Ammon's horn (tissue), 1 donor: ENCODE measurements at places on chromosomes 5 and 9.
A peak's percentile ranks its signal among the peaks of the same experiment; 100 is the strongest.

DNA sequence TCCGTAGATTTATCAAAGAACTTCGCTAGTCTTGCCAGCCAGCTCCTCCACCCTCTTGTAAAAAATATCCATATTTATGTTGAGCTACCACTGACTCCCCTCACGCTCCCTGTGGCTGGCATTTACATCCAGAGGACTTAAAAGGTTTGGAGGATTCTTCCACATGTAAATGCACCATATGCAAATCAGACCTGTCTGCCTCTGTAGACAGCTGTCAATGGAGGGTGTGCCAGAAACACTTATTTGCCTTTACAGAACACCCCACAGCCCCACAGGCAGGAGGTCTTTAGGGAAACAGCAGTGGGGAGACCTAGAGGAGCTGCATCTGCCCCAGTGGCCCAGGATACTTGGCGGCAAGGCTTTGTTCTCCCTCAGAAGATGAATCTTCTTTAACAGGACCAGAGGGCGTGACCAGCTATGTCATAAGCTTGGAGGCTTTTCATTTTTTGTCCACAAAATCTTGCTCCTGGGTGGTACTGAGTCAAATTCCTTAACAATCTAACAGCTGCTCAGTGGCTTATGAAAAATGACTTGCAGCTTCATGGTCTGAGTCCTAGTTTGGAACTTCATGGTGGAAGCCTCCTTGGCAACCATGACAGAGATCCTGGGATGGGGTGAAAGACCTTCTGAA is 535.8 kb downstream of the EBF1 start:
- no peak for DNase-seq

DNA sequence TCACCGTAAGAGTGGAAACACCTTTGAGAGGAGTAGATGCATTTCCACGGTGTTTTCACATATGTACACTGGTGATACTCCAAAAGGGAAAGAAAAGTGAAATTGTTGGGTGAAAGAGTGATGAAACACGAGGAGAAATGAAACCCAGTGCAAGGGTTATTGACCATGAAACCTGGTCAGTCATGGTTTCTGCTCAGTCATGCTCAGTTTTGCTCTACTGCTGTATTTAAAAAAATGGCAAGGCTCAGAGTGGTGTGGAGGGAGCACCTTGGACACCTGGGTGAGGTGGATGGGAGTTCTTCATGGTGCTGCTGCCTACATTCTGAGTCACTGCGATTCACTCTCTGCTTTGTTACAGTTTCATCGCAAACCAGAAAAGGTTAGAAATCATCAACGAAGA is 32.3 kb downstream of the NTRK2 start:
- DNase-seq = no peak

- DNase-seq = no peak
Observed at GRCh38 chr9:115668521-115668920, 485.1 kb upstream of the PAPPA start.

DNA sequence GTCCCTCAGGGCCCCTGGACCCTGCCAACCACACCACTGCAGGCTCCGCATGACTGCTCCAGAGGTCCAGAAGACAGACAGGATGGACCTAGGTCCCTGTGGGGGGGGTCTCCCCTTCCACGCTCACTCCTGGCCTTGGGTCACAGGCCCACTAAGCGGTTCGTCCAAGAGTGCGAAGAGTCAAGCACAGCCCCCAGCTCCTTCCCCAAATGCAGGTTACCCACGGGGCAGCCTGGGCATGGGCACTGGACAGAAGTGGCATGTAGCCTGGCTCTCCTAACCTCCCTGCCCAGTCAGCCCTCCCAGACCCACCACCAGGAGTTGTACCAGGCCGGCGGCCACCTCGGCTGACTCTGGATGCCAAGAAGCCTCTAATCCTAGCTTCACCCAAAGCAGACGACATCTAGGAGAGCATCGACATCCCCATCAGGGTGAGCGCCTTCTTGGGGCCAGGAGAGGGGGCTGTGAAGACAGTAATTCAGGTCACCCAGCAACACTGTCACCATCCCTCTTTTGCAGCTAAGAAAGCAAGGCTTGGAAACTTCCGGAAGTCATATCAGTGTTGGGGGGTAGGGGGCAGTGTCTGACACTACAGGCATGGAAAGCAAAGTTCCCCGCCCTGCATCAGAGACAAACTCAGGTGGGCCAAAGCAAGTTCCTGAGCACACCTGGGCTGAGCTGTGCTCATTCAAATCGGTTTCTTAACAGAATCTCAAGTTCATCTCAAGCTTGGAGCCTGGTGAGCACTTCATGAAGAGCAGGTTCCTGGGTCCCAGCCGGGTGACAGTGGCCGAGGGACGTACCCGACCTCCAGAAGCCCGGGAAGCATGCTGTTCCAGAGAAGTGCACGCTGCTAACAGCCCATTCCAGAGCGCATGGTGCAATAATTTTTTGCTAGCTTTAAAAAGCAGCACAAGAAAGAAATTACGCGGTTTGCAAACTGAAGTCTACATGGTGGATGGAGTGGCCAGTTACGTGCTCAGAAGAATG is 68.7 kb downstream of the SEMA4D start:
- no peak for DNase-seq

DNA sequence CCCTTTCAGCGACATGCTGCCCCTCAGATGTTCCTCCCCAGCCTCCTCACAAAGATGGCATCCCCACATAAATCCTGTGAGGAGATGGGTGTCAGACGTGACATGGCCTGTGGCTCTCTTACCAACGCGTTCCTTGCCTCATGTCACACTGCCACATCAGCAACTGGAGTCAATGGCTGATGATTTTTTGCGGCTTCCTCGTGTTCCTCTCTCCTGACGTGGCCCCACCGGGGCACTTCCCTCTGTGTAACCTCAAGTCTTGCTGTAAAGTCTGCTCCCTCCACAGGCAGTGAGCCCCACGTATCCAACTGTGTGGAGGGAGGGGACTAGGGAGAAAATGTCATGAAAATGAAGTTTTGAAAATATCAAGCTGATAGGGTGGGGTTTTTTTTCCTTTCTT is 53.2 kb upstream of the SHISAL2B start:
- DNase-seq = no peak

DNA sequence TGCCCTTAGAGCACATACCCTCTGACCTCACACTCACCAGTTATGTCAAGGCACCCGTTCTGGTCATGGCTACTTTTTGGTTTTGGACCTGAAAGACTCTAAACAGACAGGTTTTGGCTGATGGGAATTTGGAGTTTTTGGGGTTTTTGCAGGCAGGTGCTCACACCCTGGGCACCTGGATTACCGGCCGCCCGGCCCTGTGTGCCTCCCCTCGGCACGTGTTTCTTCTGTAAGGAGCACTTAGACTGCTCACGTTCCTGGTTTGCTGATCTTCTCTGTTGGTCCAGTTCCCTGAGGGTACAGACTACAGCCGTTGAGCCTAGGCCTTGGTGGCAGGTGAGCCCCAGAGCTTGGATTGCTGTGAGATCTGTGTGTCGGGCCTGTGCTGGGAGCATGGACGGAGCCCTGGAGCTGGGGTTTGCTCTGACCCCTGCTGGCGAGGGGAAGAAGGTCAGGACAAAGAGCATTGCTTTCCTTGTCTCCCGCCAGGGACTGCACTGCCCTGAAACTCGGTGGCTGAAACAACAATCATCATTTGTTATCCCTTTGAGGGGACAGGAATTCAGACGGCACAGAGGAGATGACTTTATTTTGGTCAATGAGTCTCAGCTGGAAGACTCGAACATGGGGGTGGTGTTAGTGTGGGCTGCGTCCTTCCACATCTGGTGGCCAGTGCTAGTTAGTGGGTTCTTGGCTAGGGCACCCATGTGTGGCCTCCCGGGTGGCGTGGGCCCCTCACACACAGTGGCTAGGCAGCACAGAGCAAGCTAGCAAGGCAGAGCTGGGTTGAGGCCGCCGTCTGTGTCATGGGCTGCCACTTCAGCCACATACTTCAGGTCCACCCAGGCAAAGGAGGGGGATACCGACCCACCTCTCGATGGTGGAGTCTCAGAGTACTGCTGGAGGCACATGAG is 76.4 kb downstream of the EHMT1 start:
- peak; percentile 87 for DNase-seq

DNA sequence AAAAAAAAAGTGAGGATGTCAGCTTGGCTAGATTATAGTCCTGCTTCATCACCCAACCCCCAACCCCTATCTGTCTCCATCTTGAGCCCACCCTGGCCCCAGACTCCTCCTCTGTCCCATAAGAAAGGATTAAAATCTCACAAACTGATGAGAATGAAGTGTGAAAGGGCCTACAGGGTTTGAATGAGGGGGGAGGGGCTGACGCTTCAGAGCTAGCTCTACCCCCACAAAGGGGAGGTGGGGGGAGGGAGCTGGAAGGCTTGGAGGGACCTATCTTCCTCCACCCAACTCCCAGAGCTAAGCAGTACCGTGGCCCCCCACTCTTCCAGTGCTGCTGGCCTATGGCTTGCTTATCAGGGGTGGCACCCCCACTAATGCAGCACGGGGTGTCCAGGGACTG is 43.7 kb upstream of the HAND1 start:
- no peak for DNase-seq

- no peak for DNase-seq
Observed at GRCh38 chr9:72127753-72128152, 21.5 kb upstream of the GDA start.

DNA sequence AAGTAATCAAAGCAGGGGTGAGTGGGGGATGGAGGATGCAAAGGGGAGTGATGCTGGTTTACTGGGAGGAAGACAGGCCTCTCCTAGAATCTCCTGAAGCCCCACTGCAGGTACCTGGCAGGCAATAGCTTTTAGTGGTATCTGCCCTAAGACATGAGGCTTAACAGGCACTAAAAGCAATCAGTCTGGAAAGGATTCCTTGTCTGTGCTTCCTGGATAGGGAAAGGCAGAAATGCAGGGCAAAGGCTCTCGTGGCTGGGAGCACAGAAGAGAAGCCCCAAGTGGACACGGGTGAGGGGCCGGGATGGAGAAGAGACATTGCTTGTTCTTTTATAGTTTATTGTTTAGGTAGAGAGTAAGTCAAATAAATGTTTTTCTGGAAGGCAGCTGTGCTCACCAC is 40.1 kb downstream of the CCNJL start:
- no peak for DNase-seq

DNA sequence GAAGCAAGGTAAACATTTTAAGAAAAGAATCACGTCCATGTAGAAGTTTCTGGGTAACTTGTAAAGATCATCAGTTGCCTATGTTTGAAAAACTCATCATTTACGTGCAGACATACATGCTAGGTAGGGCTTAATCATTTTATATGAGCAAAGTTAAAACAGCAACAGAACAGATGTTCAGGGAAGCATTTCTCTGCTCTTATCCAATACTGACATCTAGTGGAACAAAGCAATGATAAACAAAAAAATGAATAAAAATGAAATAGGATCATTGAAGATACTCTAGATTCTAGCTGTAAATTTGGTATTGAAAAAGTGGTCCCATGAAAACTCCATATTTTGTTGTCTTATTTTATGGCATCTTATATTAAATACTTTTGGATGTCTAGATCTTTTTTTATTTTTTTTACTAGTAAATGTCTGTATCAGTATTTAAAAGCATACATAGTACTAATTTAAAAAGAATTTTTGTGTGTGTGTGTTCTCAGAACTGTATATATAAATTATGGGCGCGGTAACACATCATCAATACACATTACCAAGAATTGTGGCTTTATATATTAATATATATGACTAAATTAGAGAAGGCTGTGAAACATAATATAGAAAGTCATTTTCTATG is 1050.2 kb downstream of the CDH12 start:
- peak; percentile 42 for DNase-seq

DNA sequence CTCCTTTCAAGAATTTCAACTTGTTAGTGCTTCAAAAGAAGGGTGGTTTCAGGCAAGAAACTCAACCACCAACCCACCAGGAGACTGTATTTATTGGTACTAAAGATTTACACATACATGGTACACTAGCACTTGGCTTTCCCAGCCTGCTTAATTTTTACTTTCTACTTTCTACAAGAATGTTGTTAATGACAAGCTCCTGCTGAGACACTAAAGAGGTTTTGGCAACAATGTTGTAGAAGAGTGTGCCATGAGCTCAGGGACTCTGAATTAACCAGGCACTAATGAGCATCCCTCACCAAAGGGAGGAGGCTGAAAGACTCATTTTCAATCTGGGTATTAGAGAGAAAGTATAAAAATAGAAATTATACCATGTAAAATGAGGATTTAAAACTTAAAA is 195.0 kb downstream of the KIAA0825 start:
- peak; percentile 20 for DNase-seq

- no peak for DNase-seq
Observed at GRCh38 chr5:7742241-7742656, 108.7 kb downstream of the CFAP90 start.

- no peak for DNase-seq
Observed at GRCh38 chr5:16431490-16431889, 34.1 kb downstream of the ZNF622 start.

DNA sequence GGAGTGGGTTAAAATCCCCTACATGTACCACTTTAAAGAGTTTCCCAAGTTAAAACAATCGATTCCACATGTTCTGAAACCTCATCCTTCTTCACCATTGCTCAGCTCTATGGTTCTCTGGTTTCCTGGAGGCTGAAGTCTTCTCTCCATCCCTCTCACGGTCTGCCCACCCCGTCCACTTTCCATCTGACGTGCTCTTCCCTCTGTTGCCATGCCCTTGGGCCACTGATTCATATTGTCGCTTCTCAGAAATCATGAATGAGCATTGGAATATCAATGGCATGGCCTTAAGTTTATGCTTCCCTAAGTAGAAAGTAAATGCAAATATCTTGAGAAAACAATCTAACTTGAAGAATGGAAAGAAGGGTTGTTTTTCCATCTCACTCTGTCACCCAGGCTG is 30.9 kb downstream of the GDNF start:
- no peak for DNase-seq

- no peak for DNase-seq
Observed at GRCh38 chr9:121690316-121690715, 38.9 kb downstream of the DAB2IP start.

DNA sequence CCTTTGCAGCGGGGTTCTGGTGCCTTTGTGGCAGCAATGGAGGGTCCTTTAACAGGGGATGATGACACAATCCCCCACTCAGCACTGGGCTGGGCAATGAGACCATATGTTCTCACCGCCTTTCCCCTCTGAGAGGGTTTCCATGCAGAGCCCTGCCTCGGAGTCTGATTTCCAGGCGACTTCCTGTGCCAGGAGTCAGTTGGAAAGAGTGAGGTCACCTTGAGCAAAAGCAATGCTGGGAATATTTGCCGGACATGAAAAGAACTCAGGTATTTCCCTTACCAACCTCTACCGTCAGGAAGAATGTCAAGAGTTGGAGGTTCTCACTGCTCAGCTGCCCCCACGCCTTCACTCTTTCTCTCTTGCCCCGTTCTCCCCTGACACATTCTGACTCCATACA is 284.2 kb upstream of the IRX1 start:
- no peak for DNase-seq

- no peak for DNase-seq
Observed at GRCh38 chr5:29780401-29780800, 1413.1 kb upstream of the CDH6 start.

- DNase-seq = no peak
Observed at GRCh38 chr9:71628247-71628646, 140.1 kb downstream of the CEMIP2 start.

GRCh38 chr5:25892211-25892610 is 1146.2 kb downstream of the CDH9 start:
- DNase-seq = no peak

DNA sequence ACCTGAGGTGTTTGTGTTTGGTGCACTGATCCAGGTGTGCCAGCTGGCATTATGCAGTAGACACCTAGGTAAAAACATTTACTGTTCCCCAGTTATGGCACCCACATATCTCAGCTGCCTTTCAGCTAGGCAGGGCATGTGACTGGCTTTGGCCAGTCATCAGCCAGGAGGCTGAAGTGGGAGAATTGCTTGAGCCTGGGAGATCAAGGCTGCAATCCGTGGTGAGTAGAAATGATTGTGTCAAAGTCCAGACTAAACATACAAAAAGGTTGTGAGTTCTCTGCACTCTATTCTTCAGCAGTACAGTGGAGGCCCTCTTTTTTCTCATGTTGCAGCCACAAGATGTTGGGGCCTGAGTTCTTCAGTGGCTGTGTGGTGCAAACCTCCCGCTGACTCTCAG is 3.2 kb upstream of the FBLL1 start:
- no peak for DNase-seq
